ENCODE measurements at places on chromosomes 7 and 10.

GRCh38 chr10:554182-554848 lies 135.2 kb downstream of the DIP2C start:
- DNase-seq = no peak

GRCh38 chr10:19628767-19629560 lies 187.3 kb upstream of the PLXDC2 start:
- no peak for DNase-seq

GRCh38 chr10:128398999-128399398 lies 272.8 kb upstream of the MKI67 start:
- no peak for DNase-seq

- DNase-seq = no peak
Observed at GRCh38 chr10:127449490-127449889, 99.6 kb upstream of the NPS start.

DNA sequence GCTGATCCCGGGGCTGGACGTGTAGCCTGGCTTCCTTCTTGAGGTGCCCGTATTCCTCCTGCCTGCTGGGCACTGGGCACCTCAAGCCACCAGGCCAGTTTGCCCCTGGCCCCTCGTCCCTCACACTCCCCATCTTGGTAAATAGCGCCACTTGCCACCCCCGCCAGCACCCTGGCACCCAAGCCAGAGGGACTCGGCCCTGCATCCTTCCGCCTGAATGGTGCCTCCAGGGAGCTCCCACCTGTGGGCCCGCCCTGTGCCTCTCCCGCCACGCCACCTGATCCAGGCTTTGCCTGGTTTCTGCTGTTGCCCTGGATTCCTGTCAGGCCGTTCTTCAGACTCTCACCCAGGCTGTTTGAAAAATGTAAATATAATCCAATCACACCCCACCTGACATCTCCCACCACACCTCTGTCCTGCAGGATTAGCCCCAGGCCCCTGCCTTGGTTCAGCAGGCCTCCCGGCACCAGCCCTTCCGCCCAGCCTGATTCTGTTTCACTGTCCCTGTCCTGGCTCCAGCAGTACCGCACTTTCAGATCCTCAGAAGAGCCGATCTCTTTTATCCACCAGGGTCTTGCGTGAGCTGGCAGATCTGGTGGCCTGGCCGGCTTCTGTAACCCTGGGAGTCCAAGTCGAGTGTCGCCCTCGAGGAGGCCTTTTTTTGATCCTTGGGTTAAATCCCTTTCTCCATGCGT lies 33.8 kb downstream of the WIPI2 start:
- DNase-seq = no peak

GRCh38 chr7:153457746-153458145 lies 594.5 kb upstream of the DPP6 start:
- DNase-seq = no peak

DNA sequence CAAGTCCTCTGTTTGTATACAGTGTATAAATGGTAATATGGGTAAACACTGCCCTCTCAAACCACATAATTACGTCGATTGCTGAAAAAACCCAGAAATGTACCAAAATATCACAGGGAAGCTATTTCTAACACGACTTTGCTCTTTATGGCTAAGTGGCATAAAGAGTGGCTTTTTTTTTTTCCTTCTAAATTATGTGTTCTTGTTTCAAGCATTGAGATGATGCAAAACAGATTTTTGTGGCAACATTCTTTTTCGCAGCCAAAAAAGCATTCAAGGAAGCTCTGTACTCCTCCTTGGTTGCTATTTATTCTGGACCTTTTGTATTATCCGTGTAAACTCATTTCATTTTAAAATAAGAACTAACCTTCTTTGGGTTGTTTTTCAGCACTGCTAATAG lies 138.9 kb downstream of the VTI1A start:
- no peak for DNase-seq
